ENCODE measurements at places on chromosomes 7 and 10.
A peak's percentile ranks its signal among the peaks of the same experiment; 100 is the strongest.

DNA sequence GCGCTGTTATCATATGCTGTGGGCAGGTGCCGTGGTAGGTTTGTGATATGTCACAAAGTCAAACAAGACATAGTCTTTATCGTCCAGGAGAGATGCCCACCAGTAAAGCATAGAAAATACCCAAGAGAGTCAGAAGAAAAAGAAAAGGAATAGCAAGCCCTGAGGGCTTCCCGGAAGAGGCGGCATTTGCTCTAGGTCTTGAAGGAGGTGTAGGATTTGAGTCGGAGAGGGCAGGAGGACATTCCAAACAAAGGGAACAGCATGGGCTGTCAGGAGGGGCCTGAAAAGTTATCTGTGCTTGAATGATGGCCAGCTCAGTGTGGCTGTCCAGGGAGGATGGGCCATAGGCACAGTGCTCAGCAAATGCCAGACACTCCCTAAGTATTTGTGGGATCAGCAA, 42.2 kb downstream of the COL13A1 start:
- DNase-seq: no peak

GRCh38 chr10:84860855-84861254, 532.5 kb downstream of the CCSER2 start:
- DNase-seq: no peak

DNA sequence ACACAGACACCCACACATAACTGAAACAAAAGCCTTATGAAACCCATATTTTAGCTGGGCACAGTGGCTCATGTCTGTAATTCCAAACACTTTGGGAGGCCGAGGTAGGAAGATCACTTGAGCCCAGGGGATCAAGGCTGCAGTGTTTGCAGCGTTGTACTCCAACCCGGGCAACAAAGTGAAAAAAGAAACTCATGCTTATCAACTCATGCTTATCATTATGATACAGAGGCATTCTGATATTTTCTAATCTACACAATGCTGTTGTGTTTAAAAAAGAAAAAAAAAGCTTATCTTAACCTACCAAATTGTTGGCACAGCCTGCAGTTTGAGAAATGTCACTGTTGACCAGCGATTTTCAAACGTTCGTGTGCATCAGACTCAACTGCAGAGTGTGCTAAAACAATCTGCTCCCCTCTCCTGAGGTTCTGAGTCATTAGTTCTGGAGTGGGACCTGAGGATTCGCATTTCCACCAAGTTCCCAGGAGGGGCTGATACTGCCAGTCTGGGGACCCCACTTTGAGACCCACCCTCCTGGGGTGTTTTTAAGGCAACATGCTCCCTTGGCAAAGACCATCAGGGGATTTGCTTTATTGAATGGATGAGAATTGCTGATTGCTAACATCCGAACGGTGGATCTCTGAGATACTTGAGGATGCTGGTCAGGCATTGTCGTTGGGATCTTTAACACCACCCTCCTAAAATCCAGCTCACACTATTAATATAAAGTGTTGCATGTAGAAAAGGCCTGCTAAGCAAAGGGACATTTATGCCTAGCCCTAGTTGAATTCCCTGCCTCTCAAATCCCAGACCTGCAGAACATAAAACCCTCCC, 16.2 kb downstream of the CHST3 start:
- no peak for DNase-seq

DNA sequence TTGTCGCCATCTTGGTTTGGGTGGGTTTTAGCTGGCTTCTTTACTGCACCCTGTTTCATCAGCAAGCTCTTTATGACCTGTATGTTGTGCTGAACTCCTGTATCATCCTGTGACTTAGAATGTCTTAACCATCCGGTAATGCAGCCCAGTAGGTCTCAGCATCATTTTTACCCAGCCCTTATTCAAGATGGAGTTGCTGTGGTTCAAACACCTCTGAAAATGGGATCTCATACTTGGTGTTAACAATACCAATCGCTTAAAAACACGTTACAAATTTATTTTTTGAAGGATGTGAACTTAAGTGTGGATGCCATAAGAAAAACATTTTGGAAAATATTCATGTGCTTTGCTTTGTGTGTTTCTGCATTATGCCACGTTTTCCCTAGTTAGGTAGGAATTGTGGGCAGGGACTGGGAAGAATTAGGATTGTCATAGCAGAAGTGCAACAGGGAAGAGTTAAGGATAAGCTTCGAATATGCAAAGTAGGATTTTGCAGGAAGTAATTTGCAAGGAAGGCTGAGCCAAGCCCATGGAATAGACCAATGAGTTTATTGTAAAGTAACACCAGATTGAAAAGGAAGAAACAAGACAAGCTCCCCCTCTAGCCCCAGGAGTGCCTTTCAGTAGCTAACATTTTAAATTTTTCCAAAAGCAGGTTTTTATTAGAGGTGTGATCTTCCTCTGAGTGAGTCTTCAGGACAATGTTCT, 56.4 kb downstream of the PRR15 start:
- DNase-seq: no peak

- no peak for DNase-seq
These were observed 209.9 kb downstream of the ZNF365 start for GRCh38 chr10:62583876-62584615.

- DNase-seq: no peak
These were observed 45.6 kb downstream of the TPST1 start for GRCh38 chr7:66250711-66251110.

DNA sequence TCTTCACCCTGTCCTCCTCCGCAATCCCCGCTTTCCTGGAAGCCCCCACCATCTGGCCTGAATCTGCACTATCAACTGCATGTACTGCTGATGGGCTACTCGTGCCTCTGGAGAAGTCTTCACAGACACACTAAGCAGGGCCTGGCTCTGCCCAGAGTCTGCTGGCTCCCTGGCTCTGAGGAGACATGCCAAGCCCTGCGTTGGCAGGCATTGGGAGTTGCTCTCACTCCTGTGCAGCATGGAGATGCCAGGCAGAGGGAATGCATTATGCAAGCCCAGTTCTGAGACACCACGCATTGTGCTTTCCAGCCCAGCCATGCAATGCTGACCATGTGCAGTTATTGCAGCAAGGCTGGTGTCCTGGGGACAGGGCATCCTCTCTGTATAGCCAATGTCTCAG, 314.6 kb downstream of the CXCL12 start:
- DNase-seq: no peak

DNA sequence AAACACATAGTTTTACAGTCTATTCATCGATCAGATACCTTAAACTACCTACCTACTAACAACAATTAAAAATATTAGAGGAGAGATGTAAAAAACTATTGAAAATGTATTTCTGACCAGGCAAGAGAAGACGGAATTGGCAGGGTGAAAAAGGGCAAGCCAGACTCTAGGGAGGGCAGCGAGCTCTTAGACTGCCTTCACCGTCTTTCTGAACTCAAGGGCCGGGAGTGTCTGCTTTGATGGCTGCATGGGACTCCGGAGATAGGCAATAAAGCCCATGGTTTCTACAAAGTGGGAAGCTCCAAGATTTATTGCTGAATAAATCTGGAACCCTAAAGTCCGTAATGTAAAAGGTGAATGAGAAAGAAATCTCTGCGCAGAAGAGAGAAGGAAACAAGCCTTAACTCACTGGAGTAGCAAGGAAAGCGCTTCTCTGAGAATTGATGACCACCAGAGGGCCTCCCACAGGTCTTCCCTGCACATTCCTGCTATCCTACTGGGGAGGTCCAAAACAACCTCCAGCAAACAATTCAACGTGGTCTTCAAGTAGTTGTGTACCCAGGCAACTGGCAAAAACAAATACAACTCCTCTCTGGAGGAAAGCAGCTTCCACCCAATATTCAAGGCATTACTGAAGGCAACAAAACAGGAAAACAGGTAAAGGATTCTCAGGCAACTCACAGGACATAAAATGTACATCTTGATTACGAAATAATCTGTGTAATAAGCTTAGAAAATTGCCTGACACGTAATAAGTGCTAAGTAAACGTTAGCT, 181.3 kb downstream of the SDK1 start:
- no peak for DNase-seq

DNA sequence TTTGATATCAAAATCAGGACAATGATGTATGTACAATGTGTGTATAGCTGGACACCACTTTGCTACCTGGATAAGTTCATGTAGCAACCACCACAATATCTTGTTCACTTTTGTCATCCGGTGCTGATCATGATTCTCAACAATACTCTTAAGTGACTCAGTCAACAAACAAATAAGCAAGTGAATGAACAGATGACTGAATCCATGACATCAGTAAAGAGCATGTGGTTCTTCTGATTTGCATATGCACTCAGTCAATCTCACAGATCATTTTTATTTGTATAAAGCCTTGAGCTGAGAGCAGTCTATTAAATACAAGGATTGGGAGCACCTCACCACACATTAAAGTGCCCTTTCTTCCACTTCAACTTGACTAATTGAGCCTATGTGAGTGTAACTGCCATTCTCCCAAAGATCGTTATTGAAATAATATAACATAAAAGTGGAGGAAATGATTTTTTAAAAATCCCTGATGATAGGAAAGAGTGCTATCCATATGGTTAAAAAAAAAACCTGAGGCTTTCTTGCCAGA, 69.5 kb downstream of the NPSR1 start:
- no peak for DNase-seq

DNA sequence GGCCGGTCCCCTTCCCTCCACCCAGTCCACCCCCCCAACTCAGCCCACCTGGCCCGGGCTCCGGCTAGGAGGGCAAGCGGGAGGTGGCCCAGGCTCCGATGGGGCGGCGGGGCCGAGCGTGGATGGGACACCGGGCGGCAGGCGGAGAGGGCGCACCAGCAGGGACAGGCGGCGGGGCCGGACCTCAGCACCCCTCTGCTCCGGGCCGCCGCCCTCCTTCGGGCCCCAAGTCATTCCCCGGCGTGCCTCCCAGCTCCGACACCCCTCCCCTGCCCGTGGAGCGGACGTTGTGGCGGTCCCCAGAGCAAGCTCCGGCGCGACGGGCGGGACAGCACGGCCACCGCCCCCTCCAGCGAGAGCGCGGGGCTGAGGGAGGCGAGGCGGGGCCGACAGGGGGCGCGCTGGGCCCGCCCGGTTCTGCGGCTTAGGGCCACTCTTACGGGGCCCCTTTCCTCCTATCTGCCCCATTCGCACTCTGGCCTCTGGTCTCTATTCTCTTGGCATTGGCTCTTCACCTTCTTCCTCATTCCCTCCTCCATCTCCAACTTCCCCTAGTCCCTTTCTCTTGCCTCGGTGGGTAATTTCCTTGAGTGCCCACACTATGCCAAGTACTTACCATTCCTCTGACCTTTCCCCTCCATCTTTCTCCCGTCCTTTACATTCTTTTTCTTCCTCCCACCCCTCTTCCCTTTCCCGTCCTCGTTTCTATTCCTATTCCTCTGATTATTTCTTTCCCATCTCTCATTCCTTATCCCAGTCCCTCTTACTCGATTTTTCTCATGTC, 701 bp upstream of the GBX1 start:
- DNase-seq: peak; percentile 37

- DNase-seq: no peak
These were observed 825 bp downstream of the MRPL32 start for GRCh38 chr7:42932811-42933591.

- no peak for DNase-seq
These were observed 12.8 kb downstream of the SPOCK2 start for GRCh38 chr10:72075376-72076115.

DNA sequence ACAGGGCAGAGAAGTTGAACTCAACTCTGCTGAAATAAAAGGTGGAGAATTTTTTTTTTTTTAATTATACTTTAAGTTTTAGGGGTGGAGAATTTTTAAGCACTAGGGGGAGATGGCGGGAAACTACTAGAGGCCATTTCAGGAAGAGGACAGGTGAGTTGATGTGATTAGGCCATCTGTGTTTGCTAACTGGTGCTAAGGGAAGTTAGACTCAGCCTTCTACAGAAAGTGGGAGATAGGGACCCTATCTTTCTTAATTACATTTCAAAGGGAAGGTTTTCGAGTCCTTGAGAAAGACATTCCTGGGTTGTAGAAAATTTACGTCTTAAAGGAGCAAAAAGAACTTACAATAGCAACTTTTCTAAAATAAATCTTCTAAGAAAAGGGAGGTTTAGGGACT, 124.8 kb downstream of the LHFPL3 start:
- DNase-seq: no peak

Measured in activated CD8-positive, alpha-beta memory T cell treated with anti-CD3 and anti-CD28 coated beads for 1 hour (primary cell).